ENCODE measurements at places on chromosomes 4 and X. TPM values are rescaled to one million over a fixed set of nuclear protein-coding genes. Genes with fewer than 3 reads are reported as not detected.

- H3K27ac ChIP-seq: no peak overlapping the region
- H3K4me3 ChIP-seq: no peak overlapping the region
- no peaks in the 10 kb centered on the region for H3K36me3 ChIP-seq
These were observed 99.2 kb downstream of the SORCS2 start for GRCh38 chr4:7291372-7292114.

GRCh38 chr4:102560571-102561341 lies 59.6 kb downstream of the NFKB1 start:
- peaks cover 46% of the 10 kb centered on the region for H3K36me3 ChIP-seq
- peak overlapping the region; percentile 74 for H3K4me3 ChIP-seq
- peaks cover 60% of the 10 kb centered on the region for H3K4me1 ChIP-seq
- DNase-seq: no peak
- no peaks in the 10 kb centered on the region for H3K27me3 ChIP-seq

- no peaks in the 10 kb centered on the region for H3K4me1 ChIP-seq
- no peak overlapping the region for H3K27ac ChIP-seq
- H3K36me3 ChIP-seq: no peaks in the 10 kb centered on the region
- no peak for DNase-seq
- H3K27me3 ChIP-seq: peaks cover 11% of the 10 kb centered on the region
- H3K4me3 ChIP-seq: no peak overlapping the region
These were observed 72.1 kb downstream of the COX18 start for GRCh38 chr4:72997409-72997808.

DNA sequence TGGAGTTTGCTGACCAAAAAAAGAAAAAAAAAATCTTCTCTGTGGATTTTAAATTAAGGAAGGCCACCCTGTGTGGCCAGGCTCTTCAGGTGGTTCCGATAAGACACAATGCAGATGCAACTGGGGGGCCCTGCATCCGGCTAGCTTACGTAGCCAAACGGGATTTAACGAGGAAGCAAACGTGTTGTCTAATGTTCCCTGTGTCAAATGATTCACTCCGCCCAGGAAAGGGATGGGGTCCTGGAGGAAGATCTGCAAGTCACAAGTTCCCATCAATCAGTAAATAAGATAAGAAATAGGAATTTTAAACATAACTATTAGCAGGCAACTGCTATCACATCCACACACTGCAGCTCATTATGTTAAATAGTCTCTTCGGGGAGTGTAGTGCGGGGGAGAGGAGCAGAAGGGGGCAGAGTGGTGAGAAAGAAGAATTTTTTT lies 216.4 kb upstream of the GYPA start:
- H3K27me3 ChIP-seq: peaks cover 45% of the 10 kb centered on the region
- DNase-seq: no peak
- H3K36me3 ChIP-seq: no peaks in the 10 kb centered on the region
- H3K27ac ChIP-seq: no peak overlapping the region

GRCh38 chr4:82261084-82261483 lies 112.7 kb downstream of the HNRNPD start:
- no peak overlapping the region for H3K27ac ChIP-seq
- H3K4me3 ChIP-seq: no peak overlapping the region
- peaks cover 7% of the 10 kb centered on the region for H3K27me3 ChIP-seq
- H3K36me3 ChIP-seq: no peaks in the 10 kb centered on the region
- no peaks in the 10 kb centered on the region for H3K4me1 ChIP-seq

DNA sequence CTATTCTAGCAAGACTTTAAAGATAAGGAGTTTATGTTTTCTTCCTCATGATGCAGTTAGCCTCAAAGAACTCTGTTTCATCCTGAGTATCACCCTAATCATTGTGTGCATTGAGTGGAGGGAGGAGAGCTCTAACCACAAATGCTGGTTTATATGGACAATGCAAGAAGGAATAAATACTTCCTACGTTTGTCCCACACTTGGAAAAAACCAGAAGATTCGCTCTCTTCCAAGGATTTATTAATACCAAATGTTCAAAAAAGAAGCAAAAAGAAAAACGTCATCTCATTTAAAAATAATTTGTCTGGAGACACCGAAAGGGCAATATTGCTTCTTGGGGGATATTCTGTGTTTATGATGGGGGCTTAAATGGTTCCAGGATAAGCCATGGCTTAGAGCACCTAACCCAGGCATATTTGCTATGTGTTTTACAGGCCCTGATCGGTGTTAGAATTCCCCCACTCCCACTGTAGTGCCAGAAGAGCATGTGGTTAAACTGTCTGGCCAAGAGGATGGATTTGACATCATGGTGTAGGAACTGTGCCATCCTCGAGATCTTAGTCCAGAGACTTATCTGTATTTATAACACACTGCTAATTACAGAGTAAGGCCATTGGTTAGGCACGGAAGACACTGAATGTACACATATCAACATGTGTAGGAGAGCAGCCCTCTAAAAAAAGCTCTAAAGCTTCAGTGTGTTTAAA lies 227.2 kb downstream of the ANK2 start:
- peaks cover 37% of the 10 kb centered on the region for H3K27me3 ChIP-seq
- no peaks in the 10 kb centered on the region for H3K4me1 ChIP-seq
- H3K4me3 ChIP-seq: no peak overlapping the region

- H3K27me3 ChIP-seq: no peaks in the 10 kb centered on the region
- no peaks in the 10 kb centered on the region for H3K4me1 ChIP-seq
- H3K36me3 ChIP-seq: no peaks in the 10 kb centered on the region
- no peak overlapping the region for H3K27ac ChIP-seq
- no peak overlapping the region for H3K4me3 ChIP-seq
These were observed 98.3 kb downstream of the HMX1 start for GRCh38 chr4:8773124-8773931.

DNA sequence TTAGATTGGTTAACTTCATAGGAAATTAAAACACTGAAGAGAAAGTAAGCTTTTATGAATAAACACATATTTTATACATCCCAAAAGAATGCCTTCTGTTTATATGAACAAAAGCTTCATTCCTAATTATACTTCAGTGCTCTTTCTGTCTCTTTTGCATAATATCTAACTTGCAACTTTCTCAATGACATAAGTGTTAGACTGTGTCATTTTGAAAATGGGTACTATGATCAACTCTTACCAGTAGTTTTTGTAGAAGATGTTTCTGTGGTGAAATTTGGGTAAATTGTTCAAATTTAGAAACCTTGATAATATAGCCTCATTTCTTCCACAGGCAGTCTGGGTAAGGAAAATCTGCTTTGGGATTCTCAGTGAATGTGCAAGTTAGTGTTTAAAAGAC lies 991.4 kb downstream of the CCSER1 start:
- no peak overlapping the region for H3K4me3 ChIP-seq
- H3K27me3 ChIP-seq: no peaks in the 10 kb centered on the region
- DNase-seq: no peak
- H3K4me1 ChIP-seq: no peaks in the 10 kb centered on the region
- no peak overlapping the region for H3K27ac ChIP-seq
- no peaks in the 10 kb centered on the region for H3K36me3 ChIP-seq

DNA sequence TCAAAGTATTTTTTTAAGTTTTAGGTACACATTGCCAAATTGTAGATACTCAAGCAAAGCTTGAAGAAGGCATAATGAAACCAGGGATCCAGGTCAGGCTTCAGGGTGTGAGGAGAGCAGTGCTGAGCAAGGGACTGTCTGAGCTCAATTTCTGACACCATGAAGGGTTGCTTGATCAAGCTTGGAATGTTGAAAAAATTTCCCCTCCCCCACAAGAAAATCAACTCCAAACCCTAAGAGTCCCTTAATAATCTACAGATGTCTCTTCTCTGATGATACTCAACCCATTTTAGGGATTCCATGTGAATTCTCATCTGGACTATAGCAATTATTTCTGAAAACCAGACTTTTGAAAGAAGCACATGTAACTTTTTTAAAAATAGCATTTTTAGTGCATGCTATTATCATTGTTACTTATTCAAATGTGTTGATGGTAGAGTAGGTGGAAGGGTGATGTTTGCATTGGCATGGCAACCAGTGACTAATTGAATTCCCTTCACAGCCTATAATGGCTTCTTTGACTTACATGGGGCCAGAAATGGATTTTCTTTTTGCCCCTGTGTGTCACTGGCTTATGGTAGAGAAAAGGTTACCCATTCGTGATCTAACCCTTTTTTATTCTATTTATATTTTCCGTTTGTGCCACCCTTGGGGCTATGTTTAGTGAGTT lies 252.0 kb downstream of the FBXW7 start:
- H3K27ac ChIP-seq: no peak overlapping the region
- no peaks in the 10 kb centered on the region for H3K36me3 ChIP-seq
- no peaks in the 10 kb centered on the region for H3K27me3 ChIP-seq
- H3K4me1 ChIP-seq: peaks cover 2% of the 10 kb centered on the region
- H3K4me3 ChIP-seq: no peak overlapping the region

DNA sequence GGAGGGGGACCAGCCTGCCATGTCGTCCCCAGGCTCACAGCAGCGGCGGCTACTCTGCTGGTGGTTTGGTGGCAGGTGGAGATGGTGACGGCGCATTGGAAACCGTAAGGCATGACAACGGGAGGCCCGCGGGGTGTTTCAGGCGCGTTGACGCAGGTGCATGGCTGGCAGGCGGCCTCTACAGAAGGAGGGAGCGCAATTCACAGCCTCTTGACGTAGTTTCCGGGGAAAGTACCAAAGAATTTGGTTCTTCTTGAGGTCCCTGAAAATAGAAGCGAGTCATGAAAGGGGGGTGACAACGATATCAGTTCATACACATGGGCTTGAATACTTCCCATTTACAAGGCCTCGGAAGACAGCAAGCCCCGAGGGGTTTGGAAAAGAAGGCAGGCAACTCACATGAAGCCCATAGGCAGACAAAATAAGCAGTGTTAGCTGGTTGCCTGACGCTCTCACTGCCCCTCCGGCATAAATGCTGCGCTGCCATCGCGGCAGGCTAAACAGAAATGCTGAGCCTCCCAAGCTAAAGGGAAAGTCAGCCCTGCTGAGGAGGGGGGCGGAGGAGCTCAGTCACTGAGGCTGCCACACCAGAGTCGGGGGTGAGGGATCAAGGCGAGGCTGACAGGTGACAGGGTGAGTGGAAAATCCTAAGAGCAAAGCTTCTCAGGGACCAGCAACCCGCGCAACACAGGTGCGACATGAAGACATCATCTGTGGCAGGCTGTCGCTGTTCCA lies 52.3 kb upstream of the PDLIM3 start:
- H3K4me3 ChIP-seq: no peak overlapping the region
- H3K4me1 ChIP-seq: peaks cover 12% of the 10 kb centered on the region
- peaks cover 60% of the 10 kb centered on the region for H3K27me3 ChIP-seq
- H3K36me3 ChIP-seq: no peaks in the 10 kb centered on the region

- H3K4me1 ChIP-seq: no peaks in the 10 kb centered on the region
- DNase-seq: no peak
- H3K27ac ChIP-seq: peak within 1 kb of the TSS; percentile 41
- H3K4me3 ChIP-seq: no peak within 1 kb of the TSS
- peaks cover 6% of the 10 kb centered on the region for H3K36me3 ChIP-seq
These were observed at the start of gene GRID2 for GRCh38 chr4:92303621-92304027. Gene GRID2, plus strand, starts transcription at chr4:92303966.

GRCh38 chr4:10639100-10639499 lies 45.5 kb downstream of the CLNK start:
- no peak for DNase-seq
- H3K4me1 ChIP-seq: no peaks in the 10 kb centered on the region
- H3K27me3 ChIP-seq: no peaks in the 10 kb centered on the region
- no peaks in the 10 kb centered on the region for H3K36me3 ChIP-seq
- no peak overlapping the region for H3K27ac ChIP-seq
- H3K4me3 ChIP-seq: no peak overlapping the region

DNA sequence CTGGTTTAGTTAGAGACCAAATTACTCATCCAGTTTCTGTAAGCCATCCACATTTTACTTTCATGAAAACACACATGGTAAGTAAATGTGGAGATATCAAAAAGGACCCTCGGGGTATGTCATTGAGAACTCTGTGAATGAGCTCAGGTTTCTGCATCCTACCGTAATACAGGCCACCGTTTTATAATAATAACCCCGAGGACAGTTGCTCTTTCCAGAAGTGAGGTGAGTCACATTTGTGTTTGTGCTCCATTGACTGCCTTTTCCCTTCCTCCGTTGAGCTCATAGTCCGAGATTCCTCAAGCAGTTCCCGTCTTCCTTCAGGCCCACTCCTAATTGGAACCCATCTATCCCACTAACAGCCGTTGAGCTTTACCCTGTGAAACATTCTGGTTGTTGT lies 95.3 kb downstream of the GRID2 start:
- DNase-seq: no peak
- no peak overlapping the region for H3K27ac ChIP-seq
- no peaks in the 10 kb centered on the region for H3K4me1 ChIP-seq
- H3K4me3 ChIP-seq: no peak overlapping the region
- no peaks in the 10 kb centered on the region for H3K27me3 ChIP-seq
- H3K36me3 ChIP-seq: no peaks in the 10 kb centered on the region

GRCh38 chr4:62118558-62118957 lies 918.4 kb downstream of the ADGRL3 start:
- H3K36me3 ChIP-seq: no peaks in the 10 kb centered on the region
- no peak overlapping the region for H3K4me3 ChIP-seq
- no peak overlapping the region for H3K27ac ChIP-seq
- no peaks in the 10 kb centered on the region for H3K27me3 ChIP-seq
- no peak for DNase-seq
- no peaks in the 10 kb centered on the region for H3K4me1 ChIP-seq

DNA sequence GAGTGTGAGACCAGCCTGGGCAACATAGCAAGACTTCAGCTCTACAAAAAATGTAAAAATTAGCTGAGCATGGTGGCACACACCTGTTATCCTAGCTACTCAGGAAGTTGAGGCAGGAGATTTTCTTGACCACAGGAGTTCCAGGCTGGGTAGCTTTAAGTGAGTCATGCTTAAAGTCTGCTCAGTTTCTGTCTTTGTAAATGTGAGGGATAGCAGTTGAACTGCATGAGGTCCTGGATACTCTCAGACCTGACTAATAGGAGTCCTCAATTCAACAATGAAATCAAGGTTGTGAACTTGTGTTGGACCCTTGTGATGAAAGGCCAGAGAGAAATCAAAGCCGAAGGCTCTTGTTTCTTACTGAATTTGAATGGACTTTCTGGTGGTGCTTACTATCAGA lies 45.2 kb downstream of the STARD8 start:
- H3K27me3 ChIP-seq: peaks cover 18% of the 10 kb centered on the region
- H3K4me3 ChIP-seq: no peak overlapping the region
- no peaks in the 10 kb centered on the region for H3K36me3 ChIP-seq

The PROM1 gene
- total RNA-seq: not detected

The RNF113A gene
- 32.5 TPM for total RNA-seq

The HSFX4 gene
- total RNA-seq: 0.37 TPM

The GLRB gene
- not detected for total RNA-seq

The ARR3 gene
- total RNA-seq: not detected

The SMIM31 gene
- total RNA-seq: not detected
